ENCODE measurements at places on chromosomes 7 and 10. TPM values are rescaled to one million over a fixed set of nuclear protein-coding genes. Genes with fewer than 3 reads are reported as not detected.
A peak's percentile ranks its signal among the peaks of the same experiment; 100 is the strongest.

COBL gene
- total RNA-seq, result not detected

DNA sequence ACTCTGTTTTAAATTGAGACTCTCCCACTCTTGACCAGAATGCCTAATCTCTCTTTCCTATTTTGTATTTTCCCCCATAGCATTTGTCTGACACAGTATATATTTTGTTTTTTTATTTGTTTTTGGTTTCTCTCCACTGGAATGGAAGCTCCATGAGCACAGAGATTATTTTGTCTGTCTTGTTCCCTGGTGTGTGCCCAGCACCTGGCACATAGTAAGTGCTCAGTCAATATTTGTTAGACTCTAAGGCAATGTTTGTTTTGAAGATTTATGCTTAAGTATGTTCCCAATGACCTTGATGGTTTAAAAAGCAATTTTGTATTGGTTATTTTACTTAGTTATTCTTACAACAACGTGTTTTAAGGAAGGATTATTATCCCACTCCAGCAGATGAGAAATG is 201.8 kb downstream of the DYNC1I1 start:
- no peak for DNase-seq

ERVW-1 gene
- total RNA-seq, result not detected

LIPM gene
- not detected for total RNA-seq

DNA sequence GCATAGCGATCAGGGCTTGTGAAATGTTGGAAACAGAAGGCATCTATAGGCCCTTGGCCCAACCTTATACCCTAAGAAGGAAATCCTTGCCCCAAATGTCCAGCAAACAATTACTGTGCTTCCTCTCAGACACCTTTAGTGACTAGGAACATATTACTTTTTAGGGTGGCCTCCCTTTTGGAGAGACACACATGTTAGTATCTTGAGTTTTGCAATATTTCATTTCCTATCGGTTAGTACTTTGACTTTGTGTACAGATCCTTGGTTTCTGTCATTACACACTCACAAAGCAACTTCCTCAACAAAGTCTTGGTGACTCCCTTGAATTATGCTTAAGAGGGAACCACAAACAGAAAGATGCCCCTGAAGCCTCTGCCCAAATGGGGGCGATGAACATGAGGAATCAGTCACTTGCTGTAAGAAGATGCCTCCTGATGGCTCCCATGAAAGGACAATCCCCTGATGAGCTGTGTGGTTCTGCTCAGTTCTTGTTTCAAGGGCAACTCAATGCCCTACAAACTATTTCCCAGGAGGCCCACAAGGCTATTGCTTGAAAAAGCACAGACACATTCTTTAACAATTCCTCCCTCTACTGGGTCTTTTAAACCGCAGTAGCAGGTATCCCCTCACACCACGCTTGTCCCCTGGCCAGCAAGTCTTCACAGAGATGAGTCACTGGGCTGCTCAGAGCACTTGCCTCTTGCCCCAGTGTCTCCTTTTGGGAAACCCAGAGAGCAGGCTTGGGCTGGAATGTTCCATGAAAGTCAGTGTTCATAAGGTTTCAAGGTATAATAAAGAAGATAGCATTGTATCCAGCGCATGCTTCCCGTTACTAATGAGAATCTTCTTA is 196.2 kb downstream of the FANK1 start:
- DNase-seq, result no peak

- no peak for DNase-seq
Observed at GRCh38 chr10:7561216-7561893, 105.4 kb downstream of the ITIH5 start.

SLC26A3 gene
- total RNA-seq, result not detected

PHKG1 gene
- 0.33 TPM for total RNA-seq

GRCh38 chr10:1114315-1114714 is 58.1 kb downstream of the WDR37 start:
- no peak for DNase-seq

DNA sequence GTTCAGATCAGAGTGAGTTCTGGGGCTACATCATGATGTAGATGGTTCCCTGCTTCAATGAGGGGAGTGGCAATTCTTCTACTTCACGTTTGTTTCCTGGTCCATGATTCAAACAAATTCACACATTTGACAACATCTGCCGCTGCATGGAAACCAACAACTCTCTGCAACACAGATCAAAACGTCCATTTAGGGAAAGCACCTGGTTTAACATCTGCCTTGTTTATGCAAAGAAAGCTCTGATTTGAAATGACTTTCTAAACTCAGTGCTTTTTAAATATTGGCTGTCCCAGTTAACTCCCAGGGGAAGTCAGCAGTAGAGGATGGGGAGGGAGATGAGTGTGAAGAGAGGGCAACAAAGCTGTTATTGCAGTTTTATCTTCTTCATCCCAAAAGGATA is 93.8 kb downstream of the GAD2 start:
- no peak for DNase-seq

DNA sequence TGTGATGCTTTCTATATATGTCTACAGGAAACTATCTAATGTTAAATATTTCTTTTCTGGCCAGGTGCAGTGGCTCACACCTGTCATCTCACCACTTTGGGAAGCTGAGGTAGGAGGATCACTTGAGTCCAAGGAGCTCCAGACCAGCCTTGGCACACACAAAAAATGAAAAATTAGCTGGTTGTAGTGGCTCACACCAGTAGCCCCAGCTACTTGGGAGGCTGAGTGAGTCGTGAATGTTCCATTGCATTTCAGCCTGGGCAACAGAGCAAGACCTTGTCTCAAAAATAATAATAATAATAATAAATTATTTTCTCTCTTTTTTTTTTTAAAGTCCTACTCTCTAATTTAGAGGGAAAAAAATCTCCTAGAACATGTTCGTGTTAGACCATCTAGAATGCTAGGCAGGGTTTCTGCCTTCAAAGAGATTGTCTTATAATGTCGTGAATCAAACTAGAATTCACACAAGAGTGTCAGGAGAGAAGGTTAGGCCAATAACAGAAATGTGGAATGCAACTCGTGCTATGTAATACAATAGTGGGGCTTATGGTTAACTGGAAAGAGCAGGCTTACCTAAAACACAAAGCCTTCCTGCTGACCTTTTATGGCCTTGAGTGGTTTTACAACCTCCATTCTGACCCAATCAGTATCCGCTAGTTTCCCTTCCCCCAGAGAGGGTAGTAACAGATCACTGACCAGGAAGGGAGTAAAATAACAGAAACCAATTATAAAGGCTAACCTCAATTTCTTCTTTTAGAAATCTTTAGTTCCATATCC is 46.3 kb downstream of the MYOF start:
- no peak for DNase-seq

DNA sequence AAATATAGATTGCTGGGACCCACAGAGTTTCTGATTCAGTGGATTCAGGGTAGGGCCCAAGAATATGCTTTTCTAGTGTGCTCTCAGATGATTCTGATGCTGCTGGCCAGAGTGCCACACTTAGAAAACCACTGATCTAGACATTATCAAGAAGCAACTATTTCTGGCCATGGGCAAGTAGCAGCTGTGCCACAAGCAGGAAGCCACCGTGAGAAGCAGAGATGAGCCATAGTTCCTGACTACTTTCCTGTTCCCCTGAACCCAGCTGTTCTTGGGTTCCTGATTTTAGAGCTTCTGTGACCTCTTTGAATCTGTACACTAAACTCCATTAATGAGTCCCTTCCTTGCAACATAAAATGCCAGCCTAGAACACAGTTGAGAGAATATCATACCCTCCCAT is 38.1 kb upstream of the PIK3AP1 start:
- no peak for DNase-seq

GRCh38 chr7:74149603-74150002 is 24.6 kb upstream of the EIF4H start:
- no peak for DNase-seq

DNA sequence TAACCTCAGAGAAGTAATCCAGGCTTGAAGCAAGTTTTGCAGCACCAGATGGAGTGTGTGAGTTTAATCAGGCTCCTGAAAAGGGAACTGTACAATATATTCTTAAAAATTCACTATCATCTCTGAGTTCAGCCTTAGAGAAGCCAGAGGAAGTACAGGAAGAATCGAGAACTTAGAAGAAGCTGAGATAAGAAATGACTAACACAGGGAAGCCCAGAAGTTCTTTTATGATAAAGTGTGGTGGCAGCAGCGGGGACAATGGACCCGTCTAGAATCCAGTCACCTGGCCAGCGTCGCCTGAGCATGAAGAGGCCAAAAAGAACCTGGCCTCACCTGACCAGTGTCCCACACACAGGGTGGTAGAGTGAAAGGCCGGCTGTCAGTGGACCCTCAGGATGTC is 161.0 kb downstream of the USP6NL start:
- no peak for DNase-seq

DNA sequence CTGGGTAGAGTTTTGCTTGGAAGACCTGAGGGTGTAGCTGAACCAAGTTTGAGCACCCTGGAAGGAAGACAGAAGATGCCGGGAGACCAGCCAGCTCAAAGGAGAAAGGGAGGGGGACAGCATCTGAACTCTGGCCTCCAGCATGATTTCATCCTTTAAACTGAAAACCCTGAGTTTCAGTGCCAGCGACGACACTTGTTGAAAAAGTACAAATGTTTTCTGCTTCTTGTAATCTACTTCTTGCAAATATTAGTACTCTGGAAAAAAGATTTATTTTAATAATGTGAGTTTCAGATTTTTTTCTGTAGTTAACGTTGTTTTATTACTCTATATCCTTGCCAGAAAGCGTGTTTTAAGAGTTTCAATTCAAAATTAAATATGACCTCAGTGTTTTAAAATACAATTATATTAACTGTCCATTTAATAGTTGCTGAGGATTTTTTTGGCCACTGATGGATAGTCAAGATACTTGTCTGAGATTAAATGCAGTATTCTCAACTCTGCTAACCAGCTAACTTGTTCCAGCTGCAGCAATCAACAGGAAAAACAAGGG is 227.7 kb downstream of the MGMT start:
- no peak for DNase-seq

DNA sequence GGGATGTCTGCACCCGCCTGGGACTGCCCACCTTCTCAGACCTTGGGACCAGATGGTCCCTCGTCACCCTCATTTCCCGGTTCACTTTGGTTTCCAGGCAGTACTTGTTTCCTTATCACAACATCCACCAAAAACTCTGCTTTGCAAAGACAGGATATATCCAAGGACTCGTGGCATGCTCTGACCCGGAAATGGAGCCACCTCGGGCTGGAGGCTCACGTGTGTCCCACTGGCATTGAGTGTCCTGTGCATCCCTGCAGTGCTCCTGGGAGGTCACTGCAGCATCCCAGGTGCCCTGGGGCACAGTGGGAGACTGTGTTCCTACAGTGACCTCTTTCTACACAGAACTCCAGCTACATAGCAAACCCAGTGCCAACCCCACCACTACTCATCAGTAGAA is 611.9 kb upstream of the FOXK1 start:
- no peak for DNase-seq

DNA sequence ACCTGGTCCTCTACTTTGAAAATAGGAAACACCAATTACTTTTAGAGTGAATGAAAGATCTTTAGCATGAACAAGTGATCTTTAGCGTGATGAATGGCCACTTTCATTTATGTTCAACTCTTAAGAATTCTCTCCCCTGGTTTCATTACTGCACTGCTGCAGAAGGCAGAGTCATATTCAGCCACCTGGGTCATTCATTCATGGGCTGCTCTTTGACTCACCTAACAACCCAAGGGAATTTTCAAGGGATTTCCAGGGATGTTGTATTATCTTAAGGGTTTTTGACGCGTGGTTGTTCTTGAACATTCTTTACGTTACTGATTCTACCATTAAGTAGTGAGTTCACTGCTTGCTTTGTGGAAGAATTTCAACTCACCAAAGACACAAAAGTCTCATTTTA is 87.3 kb upstream of the STK17A start:
- no peak for DNase-seq

OR2A1 gene
- not detected for total RNA-seq

C7orf25 gene
- total RNA-seq, result 8.2 TPM

DNA sequence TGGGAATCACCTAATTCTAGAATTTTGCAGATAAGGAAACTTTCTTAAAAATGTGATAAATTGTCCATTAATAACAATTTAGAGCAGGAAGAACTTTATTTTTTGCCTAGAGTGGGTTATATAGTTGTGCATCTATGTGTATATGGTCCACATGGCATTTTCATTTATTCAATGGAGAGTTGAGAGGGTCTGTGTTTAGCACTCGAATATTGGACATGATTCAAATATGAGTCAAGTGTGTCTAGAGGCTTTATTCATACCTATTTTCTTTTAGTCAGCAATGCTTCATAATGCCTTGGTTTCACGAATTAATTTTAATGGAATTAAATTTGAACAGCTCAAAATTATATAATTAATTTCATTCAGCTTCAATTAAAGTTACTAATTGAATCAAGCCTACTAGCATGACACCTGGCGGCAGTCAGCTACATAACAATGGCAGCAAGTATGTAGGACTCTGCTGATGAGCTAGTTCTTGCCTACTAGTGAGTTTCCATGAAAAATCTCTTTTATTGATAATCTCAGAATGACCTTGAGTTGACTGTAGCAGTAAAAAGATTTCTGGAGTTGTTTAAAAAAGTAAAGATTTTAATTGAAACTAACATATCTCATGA is 17.7 kb downstream of the MDFIC start:
- no peak for DNase-seq

OR9A2 gene
- total RNA-seq, result not detected

GRCh38 chr10:48655411-48656240 is 29.0 kb upstream of the WDFY4 start:
- peak; percentile 62 for DNase-seq

DNA sequence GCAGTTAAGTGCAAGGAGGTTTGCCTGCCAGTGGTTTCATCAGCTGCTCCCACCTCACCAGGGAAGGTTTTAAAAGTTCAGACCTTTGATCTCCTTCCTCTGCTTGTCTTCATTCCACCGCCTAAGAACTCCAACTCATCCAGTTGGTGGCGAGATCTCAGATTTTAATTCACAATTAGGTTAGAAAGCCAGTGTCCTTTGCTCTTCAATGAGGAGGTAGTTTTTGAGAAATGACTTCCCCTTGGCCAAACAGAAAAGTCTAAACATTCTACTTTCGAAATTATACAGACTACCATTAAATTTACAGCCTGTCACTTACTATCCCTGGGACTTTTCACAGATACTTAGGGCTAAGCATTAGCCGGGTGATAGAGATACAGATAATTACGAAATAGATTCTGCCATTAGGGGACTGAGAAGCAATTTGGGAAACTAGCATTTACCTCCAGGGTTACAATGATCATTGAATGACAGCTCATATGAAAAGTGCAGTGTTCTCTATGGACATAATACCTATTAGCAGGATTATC is 513.4 kb upstream of the GHITM start:
- DNase-seq, result no peak

CAMK2B gene
- total RNA-seq, result 0.35 TPM

- DNase-seq, result no peak
Observed at GRCh38 chr10:14180911-14181566, 149.7 kb downstream of the FRMD4A start.

CYP26C1 gene
- not detected for total RNA-seq

GRCh38 chr10:128617532-128617931 is 491.3 kb upstream of the MKI67 start:
- no peak for DNase-seq

Data from mammary epithelial cell (primary cell).